ENCODE measurements at places on chromosomes 3 and 15.

GRCh38 chr3:47016086-47016933 lies 36.8 kb downstream of the NBEAL2 start:
- no peak for DNase-seq

- DNase-seq, result no peak
These were observed 103.0 kb downstream of the CORO2B start for GRCh38 chr15:68681836-68682235.

DNA sequence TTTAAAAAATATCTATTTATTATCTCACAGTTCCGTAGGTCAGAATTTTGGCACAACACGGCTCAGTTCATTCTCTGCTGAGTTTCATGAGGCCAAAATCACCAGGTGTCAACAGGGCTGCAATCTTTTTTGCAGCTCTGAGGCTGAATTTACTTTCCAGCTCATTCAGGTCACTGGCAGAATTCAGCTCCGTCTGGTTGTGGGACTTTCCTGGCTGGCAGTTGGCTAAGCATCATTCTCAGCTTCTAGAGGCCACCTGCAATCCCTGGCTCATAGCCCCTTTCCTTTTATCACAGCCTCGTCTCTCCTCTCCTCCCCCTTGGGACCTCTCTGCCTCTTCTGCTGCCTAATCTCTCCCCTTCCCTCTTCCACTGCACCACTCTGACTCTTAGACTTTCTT lies 174.0 kb upstream of the WNT5A start:
- no peak for DNase-seq

DNA sequence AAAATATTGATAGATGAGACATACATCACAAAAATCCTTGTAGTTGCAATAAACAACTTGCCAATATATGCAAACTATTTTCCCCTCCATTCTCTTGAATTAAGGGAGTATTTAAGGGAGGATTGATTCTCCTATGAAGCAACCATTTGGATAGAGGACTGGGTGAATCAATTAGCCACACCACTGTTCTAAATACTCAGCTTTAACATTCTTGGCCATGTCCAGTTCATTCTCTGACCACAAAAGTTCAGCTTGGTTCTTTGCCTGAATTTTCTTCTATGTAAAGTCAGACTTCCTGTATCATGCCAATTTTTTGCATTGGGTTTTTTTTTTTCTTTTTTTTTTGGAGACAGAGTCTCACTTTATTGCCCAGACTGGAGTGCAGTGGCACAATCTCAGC lies 15.8 kb upstream of the SEC11A start:
- DNase-seq, result no peak

Data from HCT116 (cell line).